ENCODE measurements at places on chromosomes 1 and 21.

GRCh38 chr1:21397813-21398188 lies 42.1 kb upstream of the NBPF3 start:
- DNase-seq = no peak

- no peak for DNase-seq
Measured at GRCh38 chr1:145962157-145963102, 1.9 kb downstream of the ANKRD34A start.

GRCh38 chr1:183622884-183623785 lies 12.4 kb downstream of the ARPC5 start:
- peak; percentile 20 for DNase-seq

GRCh38 chr1:156081917-156082308 lies 352 bp downstream of the MEX3A start:
- no peak for DNase-seq

- DNase-seq = no peak
Measured at GRCh38 chr1:54850737-54851136, 36.3 kb downstream of the DHCR24 start.

GRCh38 chr1:60033066-60033465 lies 40.5 kb downstream of the C1orf87 start:
- DNase-seq = no peak

- DNase-seq = no peak
Measured at GRCh38 chr1:247322442-247322841, 9.2 kb downstream of the ZNF496 start.

- DNase-seq = no peak
Measured at GRCh38 chr1:213526306-213526705, 461.5 kb upstream of the PROX1 start.

DNA sequence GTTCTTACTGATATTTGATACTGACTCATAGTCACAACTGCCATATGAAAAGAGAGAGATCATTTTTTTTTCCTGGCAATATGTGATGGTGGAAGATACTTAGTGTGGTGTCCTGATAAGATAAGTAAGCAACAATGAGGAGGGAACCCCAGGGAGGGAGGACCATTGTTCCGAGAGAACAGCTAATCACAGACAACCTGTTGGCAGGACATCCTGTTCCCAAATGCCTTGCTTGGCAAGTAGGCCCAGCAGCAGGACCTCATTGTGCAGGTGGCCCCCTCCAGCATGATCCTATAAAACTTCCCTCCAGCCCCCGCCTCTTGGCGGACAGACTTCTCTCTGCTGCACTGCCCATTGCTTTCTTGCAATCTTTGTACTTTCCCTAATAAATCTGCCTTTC lies 329.4 kb upstream of the CHRM3 start:
- no peak for DNase-seq

DNA sequence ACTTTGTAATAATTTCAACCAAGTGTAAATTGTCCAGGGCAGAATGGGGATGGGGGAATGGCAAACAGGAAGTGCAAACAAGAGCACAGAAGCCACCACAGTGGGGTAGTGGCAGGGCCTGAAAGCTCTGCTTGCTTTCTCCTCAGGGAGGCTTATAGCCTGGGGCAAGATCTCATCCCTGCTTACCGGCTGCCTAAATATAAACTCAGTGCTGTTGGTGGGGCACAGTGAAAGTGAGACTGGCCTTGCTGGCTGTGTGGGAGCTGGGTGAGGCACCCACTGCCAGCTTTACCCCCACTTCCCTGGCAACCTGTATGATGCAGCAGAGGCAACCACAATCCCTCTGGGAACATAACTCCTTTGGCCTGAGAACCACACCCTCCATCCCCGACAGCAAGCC lies 15.2 kb downstream of the STYXL2 start:
- DNase-seq = no peak

DNA sequence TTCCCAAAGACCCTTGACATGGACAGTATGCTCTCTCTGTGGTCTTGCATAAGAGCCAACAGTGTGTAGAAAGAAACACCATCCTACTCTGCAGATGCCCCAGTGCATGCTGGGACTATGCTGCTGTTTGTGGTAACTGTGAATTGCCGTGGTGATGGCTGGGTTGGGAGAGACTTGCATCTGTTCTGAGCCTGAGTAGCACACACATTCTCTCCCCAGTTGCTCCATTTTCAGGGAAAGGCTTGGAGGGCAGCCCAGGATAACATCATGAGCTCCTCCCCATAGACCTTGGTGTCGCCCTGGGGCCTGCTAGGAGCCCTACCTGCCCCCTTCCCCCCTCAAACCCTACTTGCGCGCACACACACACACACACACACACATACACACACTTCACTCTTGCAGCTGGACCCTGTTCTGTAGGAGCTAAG lies 120.9 kb upstream of the IPO9 start:
- DNase-seq = peak; percentile 29

DNA sequence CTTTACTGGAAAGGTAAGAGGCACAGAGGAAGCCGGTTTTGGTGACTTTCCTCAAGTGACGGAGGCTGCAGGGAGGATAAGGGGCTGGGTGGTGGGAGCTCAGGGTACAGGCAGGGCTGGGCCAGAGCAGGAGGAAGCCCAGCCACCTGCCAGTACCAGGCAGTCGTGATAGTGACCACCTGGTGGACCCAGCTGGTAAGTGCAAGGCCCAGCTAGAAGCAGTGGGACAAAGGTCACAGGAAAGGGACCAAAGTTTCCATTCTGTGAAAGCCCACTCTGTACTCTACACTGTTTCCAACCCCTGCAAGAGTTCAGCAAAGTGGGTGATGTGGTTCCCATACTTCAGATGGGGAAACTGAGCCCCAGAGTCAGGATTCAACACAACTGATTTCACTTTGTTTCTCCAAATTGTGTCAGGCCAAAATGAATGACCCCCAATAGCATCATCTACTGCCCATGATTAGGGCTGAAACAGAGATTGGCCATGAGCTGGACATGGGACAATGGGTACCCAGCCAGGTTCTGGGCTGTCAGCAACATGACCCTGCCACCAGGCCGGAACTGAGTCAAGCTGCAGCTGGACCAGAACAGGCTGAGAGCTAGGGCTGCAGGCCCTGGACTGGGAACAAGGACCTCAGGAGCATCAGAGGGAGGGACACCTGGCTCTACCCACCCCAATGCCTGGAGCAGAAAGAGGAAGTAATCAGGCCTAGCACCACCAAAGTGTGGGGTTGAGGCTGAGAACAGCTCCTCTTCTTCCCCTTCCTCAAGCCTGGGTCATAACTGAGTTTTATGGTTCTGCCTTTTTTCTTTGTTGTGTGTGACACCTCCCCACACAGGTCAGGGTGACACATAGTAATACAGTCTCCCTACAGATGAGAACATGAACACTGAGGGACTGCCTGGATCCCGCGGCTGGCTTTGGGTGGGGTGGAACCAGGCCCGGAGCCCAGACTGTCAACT lies 50.2 kb downstream of the KCNN3 start:
- DNase-seq = no peak

DNA sequence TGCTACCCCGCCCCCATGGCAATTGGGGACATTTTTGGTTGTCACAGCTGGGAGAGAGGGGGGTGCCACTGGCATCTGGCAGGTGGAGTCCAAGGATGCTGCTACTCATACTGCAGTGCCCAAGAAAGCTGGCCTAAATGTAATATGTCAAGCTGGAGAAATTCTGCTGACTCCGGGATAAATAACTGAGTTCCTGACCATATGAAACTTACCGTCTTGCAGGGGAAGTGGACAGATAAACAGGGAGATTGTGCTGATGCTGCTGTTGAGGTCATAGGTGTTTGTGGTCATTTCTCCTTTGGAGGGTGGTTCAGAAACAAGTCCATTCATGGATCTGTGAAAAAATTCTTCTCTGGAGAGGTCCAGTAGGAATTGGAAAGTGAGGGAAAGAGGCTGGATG lies 54.4 kb downstream of the KAZN start:
- no peak for DNase-seq

GRCh38 chr1:230894664-230895063 lies 26.3 kb upstream of the C1orf198 start:
- no peak for DNase-seq

GRCh38 chr1:63307196-63307794 lies 15.1 kb upstream of the FOXD3 start:
- no peak for DNase-seq

DNA sequence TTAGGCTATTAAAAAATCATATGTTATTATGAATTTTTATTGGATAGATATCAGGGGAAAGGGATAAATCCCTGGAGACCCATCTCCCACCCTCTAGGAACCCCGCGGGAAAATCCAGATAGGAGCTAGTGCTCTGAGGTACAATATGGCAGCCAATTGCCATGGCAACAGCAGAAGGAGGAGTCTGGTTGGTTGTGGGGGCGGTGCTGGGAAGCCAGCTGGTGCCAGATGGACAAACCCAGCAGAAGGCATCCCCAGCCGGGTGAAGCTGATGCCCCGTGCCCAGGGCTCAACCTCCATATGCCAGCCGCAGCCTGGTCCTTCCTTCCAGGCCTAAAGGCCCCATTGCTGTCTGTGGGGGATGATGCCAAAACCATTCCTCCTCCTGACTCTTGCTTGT lies 38.3 kb downstream of the RHBG start:
- no peak for DNase-seq

GRCh38 chr1:31926252-31926651 lies 11.9 kb downstream of the PTP4A2 start:
- DNase-seq = no peak

DNA sequence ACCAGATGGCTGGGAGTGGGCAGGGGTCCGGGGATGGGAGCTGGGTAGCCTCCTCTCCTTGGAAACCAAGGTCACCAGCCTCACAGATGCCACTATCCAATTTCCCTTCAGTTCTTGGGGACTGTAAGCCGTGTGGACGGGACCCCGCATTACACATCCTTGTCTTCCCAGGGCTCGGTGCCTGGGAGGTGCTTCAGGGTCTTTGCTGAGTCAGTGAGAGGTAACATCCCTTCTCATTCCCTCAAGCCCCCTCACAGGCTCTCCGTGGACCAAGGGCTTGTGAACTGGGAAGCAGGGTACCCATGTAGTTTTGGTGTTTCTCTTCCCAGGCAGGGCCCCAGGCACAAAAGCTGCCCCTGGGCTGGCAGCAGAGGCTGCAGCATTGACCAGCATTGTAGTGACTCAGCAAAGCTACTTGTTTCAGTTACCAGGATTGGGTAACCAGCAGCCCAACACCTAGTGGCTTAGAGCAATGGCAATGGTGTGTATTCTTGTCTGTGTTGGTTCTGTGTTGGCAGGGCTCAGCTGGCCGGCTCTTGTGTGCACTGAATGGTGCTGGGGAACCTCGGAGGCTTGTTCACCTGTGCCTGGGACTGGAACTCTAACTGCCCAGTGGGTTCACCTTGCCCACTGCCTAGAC lies 24.6 kb upstream of the PCBP3 start:
- DNase-seq = no peak

DNA sequence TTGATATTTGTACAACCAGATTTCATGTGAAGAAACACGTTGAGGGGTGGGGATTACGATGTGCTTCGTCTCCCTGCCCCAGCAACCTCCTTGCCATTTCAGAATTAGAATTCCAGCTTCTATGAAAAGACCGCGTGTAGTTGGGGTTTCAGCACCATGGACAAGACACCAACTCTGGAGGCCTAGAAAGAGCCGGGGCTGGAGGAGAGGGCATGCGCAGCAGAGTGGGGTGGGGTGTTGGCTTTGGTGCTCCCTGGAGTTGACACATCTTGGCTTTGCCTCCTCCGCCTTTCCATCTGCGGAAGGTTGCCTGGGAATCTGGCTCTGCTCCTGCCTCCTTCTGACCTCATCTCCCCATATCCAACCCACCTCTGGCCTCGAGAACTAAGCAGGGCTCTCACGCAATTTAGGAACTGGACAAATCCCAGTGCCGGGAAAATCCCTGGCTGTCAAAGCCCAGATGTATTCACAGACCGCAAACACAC lies 11.8 kb downstream of the HTR6 start:
- DNase-seq = no peak

- DNase-seq = no peak
Measured at GRCh38 chr21:32749662-32750061, 21.8 kb upstream of the SYNJ1 start.

GRCh38 chr1:93253516-93253915 lies 73.0 kb downstream of the CCDC18 start:
- DNase-seq = no peak

DNA sequence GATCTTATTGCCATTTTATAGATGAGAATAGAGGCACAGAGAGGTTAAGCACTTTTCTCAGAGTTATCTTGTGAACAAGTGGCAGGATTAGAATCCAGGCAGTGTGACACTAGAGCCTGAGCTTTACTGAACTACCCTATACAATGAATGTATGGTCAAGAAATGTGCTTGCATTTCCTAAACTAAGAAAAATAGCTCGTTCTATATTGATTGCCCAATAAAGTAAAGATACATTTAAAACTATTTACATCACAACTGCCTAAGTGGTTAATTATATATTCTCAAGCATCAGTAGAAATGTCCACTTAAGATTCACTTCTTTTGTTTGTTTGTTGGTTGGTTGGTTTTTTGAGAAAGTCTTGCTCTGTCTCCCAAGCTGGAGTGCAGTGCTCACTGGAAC lies 91.6 kb downstream of the ZFYVE9 start:
- DNase-seq = no peak

DNA sequence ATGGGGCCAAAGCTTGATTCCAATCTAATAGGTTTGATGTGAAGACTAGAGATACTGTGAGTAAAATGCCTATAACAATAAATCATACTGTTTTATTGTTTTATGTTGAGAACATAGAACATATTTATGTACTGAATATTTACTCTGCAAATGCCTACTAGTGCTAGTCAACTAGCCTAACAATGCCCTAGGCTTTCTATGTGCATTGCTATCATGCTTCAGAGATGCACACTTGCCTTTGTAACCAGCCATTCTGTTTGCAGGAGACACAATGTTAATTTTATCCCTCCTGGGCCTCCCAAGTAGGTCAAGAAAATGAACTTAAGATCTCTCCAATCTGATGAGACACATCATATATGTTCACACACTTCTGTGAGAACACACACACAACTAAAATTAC lies 530.8 kb upstream of the BEND5 start:
- no peak for DNase-seq

GRCh38 chr1:219159946-219160645 lies 13.6 kb upstream of the LYPLAL1 start:
- no peak for DNase-seq

DNA sequence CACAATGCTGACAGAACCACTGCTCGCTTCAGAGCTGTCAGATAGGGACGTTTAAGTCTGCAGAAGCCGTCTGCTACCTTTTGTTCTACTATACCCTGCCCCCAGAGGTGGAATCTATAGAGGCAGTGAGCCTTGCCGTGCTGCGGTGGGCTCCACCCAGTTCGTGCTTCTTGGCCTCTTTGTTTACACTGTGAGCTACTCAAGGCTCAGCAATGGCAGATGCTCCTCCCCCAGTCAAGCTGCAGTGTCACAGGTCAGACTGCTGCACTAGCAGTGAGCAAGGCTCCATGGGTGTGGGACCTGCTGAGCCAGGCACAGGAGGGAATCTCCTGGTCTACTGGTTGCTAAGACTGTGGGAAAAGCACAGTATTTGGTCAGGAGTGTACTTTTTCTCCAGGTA lies 47.1 kb downstream of the LEPR start:
- DNase-seq = no peak

Data from NCI-H2029 treated with DMSO at 0.1 percent for 48 hours (cell line).